ENCODE measurements at places on chromosomes 7 and 10.

GRCh38 chr10:9860045-9860444 lies 1157.6 kb upstream of the CELF2 start:
- DNase-seq, result no peak

DNA sequence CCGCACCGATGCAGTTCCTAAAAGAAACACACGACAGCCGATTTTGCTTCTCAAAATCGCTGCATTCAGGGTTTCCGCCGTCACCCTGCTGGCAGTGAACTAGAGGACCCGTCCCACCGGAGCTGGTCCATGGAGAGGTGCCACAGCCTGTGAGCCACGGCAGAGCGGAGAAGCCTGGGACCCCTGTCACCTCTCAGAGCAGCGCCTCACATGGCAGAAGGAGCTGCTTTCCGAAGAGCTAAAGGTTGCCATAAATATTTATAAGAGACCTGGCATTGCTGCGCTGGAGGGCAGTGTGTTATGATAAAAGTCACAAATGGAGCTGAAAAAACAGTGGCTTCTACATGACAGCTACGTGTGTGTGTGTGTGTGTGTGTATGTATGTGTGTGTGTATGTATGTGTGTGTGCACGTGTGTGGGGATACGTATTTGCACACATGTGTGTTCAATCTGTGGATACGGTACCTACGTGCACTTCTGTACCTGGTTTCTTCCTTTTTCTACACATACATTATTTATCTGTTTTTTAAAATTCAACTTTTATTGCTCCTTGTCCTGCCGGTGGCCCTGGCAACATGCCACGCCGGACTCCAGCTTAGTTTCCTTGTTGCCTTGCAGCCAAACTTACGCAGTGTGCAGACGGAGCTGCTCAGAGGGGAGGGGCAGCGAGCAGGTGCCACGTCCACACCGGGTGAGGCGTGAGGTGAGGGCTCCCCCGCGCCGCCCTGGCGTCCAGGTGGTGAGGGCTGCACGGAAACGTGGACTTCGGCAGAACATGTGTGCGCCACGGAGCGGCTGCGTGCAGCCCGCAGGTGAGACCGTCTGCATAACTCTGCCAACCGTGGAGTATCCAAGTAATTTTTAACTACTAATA lies 115.2 kb upstream of the PITRM1 start:
- no peak for DNase-seq

DNA sequence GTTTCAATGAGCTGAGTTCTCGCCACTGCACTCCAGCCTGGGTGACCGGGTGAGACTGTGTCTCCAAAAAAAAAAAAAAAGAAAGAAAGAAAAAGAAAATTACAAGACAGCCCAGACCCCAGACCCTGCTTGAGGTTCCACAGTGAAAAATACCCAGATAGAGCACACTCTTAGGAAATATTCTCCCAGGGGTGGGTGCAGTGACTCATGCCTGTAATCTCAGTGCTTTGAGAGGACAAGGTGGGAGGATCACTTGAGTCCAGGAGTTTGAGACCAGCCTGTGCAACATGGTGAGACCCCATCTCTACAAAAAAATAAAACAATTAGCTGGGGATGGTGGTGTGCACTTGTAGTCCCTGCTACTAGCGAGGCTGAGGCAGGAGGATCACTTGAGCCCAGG lies 41.1 kb upstream of the GTF2IRD1 start:
- DNase-seq, result no peak

DNA sequence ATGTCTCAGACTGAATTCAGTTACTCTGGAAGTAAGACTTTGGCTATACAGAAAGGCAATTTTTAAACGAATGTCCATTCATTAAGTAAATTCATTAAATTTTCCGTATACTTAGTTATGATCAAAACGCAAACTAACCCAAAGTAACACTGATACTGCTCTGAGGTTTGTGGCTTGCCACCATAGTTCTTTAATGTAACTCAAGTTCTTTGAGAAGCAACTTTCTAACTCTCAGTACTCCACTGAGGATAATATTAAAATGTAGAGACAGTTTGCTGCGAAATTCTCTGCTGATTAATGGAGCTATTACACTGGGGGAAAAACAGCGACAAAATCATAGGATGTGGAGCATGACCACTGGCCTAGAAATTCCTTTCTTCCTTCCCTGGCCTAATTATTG lies 45.4 kb upstream of the PNLIPRP3 start:
- DNase-seq, result no peak

DNA sequence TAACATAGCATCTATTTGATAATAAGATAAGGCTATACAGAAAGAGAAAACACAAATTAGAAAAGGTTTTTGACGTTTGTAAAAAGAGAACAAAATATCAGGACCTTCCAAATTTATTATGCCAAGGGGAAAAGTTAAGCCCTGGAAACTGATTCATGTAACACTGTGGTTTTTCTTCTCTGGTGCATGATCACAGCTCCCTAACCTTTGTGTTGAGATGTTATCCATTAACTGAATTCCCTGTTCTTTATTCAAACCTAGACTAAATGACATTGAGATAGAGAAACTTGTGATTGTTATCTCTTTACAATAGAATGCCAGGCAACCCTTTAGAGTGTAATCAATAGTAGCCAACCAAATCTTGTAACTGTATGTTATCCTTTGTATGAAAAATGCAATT lies 141.5 kb upstream of the NRG3 start:
- DNase-seq, result no peak

- DNase-seq, result no peak
These were observed 128.7 kb downstream of the C10orf105 start for GRCh38 chr10:71590781-71591350.

DNA sequence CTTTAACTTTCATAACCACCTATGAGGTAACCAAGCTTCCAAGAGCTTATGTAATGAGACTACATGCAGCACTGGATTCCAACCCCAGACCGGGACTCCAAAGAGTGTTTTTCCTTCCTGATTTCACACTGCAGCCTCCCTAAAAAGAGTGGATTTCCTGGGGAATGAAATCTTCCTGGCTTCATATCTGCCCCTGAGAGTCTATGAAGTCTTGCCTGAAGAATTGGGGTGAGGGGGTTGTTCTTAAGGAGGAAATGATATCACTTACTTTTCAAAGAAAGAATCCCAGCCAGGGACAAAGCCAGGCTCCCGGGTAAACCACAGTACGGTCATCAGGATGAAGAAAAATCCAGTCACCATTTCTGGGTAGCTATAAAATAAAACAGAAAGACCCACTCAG lies 29.7 kb downstream of the STMP1 start:
- DNase-seq, result no peak

GRCh38 chr7:12596225-12596790 lies 25.8 kb downstream of the SCIN start:
- no peak for DNase-seq

DNA sequence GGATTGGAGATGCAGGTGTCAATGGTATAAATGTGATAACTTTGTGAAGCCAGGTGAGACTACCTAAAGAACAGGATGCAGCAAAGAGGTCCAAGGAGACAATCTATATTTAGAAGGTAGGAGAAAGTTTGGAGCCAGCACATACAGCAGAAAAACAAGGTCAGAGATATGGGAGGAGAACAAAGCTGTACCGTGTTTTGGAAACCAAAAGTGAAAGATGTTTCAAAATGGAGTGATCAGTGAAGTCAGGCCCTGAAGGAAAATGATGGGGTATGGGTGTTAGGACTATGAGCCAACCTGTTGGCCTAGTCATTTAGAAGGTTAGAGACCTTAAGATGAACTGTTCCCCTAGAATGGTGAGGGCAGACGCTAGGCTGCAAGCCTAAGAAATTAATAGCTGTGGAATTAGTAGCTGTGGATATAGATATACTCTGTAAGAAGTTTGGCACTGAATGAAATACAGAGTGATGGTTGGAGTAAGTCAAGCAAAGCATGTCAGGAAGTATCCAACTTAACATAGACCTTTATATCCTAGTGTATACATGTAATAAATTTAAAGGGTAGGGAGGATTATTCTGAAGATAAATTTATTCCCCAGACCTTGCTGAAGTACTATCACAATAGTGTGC lies 149.8 kb upstream of the WNT16 start:
- no peak for DNase-seq

DNA sequence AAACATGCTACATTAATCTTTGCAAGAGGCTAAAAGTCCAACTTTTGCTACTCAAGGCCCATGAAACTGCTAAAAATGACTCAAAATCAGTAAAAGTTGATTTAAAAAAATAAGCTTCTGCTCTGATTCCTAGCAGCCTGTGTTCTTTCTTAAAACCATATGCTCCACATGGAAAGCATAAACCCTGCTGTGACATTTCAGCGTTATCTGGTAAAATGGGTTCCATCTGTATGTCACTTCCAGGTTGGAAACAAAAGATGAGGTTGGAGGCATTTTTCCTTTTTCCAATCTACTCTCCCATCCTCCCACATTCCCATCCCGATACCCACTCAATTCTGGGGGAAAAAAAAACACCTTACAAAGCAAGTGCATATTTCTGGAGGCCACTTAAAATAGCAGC lies 439.5 kb downstream of the NEBL start:
- no peak for DNase-seq

DNA sequence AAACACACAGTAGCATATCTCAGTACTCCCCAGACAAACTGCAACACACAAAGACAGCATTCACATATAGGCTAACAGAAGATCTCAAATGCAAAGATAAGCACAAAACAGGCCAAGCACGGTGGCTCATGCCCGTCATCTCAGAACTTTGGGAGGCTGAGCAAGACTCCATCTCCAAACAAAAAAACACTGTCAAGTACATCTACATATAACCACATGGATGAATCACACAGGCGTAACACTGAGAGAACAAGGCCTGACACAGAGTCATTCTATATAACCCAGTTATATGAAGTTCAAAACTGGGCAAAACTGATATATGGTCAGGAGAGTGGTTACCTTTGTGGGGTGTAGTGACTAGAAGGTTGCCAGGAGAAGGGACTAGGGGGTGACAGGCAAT lies 506.4 kb downstream of the KCNMA1 start:
- DNase-seq, result no peak

DNA sequence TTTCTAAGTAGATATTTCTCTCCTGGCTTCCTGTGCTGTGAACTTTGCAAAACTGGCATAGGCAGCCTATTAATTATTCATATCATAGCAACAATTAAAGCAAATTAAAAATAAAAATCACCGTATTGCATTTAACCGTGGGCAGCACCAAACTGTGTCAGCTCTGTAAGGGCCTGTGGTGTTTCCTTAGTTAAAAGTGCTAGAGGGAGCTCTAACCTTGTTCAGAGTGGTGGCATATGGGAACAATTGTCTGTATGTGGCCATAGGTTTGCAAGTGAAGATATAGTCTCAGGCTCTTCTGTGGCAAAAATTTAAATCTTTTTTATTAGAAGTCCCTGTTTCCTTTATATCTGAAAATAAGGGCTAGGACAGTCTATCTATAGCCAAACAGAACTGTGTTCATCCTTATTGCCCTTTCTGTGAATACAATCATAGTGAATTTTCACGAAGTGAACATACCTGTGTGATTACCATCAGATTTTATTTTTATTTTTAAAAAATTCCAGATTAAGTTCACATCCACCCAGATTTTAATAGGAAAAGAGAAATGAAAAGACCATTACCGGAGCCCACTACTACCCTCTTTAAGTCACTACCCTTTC lies 92.6 kb downstream of the POLL start:
- DNase-seq, result no peak

DNA sequence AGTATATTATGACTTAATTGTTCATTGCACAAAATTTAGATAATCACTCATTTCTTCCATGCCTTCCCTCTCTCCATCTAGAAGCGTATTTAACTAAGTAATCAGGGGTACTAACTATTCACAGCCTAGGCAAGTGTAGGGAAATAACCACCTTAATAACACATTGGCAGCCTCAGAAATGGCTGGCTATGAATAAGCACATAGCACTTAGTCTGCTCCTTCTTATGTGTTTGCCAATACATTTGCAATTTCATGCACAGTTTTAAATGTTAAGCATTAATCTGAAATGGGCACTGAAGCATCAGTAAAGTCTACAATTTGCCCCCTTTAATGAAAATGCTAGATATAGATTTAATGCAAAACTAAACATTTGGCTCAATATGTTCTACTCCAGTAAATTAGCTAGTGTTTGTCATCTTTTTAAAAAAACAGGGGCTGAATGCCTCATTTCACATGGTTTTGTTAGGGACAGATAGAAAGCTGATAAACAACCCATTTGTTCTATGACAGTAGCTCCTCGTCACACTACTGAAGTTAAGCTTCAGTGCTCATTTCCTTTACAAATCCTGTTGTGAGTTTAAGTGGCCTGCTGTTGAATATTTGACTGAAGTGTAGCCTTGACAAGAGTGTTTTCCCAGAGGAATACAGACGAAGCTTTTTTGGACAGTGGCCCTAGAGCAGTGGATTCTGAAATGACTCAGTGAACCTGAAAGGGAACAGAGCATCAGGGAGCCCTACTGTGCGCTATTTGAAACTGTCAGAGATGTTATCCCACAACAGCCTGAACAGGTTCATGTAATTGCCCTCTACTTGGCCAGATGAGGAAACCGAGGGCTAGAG lies 30.5 kb downstream of the HHEX start:
- no peak for DNase-seq

GRCh38 chr10:132166216-132166950 lies 20.4 kb upstream of the DPYSL4 start:
- no peak for DNase-seq

DNA sequence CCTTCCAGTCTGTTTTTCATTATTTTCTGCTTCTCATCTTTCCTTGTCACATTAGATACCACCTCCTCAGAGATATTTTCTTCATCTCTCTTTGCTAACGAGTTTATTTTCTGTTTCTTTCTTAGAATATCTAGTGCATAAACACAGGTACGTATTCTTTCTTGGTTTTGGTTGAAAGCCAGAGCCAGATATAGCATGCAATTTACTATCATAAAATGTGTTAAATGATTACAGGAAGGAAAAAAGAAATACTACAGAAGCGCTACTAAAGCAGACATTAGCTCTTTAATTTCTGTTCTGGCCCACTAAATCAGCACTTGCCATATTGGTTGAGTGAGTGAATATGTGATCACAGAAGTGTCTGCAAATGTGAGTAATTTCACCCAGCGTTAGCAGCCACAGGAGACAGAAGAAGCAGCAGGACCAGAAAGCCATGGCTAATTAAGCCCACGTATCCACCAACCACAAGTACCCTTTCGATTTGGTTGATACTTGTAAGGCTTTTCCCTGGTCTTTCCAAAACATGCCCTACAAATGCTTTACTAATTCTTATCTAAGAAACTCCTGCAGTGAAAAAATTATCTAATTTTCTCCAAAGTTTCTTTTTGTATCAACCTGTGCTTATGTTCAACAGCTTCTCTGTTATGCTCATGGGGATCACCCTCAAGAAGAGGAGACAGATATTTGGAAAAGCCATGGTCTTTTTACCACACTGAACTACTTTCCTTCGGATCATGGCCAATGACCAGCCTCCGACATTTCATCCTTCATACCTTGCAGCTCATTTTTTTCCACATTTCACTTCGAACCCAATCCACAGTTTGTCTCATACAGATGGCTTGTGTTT lies 23.1 kb upstream of the MACC1 start:
- no peak for DNase-seq

- no peak for DNase-seq
These were observed 238.1 kb upstream of the CSTF2T start for GRCh38 chr10:51937308-51938140.

Measured in activated CD4-positive, alpha-beta T cell treated with anti-CD3 and anti-CD28 coated beads, Interleukin-2, amount 50 U/mL, for 24 hours (primary cell).